ENCODE measurements at places on chromosomes 13 and 19.

- DNase-seq, result no peak
Observed at GRCh38 chr19:6392221-6393073, 517 bp downstream of the GTF2F1 start.

GRCh38 chr13:112606109-112607001 lies 18.4 kb upstream of the TUBGCP3 start:
- DNase-seq, result peak; percentile 93

- DNase-seq, result peak; percentile 37
Observed at GRCh38 chr19:58409010-58409790, 751 bp downstream of the ZNF584 start.

DNA sequence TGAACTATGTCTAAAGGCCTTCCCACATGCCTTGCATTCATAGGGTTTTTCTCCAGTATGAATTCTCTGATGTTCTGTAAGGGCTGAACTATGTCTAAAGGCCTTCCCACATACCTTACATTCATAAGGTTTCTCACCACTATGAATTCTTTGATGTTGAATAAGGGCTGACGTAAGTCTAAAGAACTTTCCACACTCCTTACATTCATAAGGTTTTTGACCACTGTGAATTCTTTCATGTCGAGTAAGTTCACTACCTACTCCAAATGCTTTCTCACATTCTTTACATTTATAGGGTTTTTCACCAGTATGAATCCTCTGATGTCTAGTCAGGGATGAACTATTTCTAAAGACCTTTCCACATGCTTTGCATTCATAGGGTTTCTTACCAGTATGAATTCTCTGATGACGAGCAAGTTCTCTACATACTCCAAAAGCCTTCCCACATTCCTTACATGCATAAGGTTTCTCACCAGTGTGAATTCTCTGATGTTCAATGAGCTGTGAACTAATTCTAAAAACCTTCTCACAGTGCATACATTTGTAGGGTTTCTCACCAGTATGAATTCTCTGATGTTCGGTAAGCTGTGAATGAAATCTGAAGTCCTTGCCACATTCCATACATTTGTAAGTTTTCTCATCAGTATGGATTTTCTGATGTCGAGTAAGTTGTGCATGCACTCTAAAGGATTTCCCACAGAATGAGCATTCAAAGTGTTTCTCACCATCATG lies 19.1 kb upstream of the ZNF260 start:
- DNase-seq, result no peak

GRCh38 chr13:99226513-99226912 lies 25.9 kb downstream of the UBAC2 start:
- DNase-seq, result no peak

DNA sequence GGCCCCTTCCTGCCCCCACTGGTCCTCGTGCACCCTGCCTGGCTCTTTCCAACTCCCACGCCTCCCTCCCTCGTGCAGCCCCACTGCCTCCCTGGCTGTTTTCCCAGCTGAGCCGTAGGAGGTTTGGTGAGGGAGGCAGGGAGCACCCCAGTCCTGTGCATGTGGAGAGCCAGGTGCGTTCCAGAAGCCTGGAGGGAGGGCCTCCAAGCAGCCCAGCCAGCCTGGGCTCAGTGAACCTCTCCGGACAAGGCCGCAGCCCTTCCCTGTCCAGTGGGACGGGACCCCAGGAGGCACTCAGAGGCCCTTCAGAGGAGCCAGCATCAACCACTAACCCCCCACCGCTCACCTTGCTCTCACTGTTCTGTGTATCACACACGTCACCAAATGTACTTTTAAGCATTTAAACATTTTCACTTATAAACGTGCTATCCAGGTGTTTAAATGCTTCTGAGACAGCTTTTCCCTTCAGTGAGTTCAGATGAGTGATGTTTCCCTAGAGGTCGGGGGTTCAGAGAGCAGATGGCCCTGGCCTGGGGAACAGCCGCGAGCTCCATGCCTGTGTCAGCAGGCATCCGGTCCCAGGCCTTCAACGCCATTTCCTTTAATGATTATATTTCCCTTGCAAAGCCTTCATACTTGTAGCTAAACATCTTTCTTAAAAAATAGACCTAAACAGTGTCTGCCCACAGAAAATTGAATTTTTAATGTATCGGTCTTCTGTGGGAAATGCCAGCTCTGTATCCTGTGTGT lies 122.6 kb downstream of the ATP11A start:
- DNase-seq, result no peak

DNA sequence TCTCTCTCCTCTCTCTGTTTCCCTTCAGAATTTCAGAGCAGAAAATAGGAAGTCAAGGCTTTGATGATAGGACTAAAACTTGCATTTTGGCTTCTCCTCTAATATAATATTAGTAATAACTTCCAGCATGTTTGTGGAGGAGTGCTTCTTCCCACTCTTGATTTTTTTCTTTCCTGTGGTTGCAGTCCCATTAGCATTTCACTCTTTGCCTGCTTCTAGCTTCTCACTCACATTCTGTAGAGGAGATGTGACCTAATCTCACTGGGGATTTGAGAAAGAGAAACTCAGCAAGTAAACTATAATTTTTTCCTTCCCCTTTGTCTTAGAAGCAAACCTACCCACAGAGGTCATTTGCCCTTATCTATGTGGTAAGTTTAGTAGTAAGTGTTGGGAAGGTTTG lies 169.4 kb upstream of the HTR2A start:
- DNase-seq, result no peak

- DNase-seq, result no peak
Observed at GRCh38 chr19:17404621-17405249, 695 bp downstream of the BST2 start.

GRCh38 chr13:39185326-39185725 lies 147.1 kb downstream of the NHLRC3 start:
- DNase-seq, result no peak

GRCh38 chr19:38712161-38712748 lies 32.0 kb downstream of the CAPN12 start:
- DNase-seq, result no peak

DNA sequence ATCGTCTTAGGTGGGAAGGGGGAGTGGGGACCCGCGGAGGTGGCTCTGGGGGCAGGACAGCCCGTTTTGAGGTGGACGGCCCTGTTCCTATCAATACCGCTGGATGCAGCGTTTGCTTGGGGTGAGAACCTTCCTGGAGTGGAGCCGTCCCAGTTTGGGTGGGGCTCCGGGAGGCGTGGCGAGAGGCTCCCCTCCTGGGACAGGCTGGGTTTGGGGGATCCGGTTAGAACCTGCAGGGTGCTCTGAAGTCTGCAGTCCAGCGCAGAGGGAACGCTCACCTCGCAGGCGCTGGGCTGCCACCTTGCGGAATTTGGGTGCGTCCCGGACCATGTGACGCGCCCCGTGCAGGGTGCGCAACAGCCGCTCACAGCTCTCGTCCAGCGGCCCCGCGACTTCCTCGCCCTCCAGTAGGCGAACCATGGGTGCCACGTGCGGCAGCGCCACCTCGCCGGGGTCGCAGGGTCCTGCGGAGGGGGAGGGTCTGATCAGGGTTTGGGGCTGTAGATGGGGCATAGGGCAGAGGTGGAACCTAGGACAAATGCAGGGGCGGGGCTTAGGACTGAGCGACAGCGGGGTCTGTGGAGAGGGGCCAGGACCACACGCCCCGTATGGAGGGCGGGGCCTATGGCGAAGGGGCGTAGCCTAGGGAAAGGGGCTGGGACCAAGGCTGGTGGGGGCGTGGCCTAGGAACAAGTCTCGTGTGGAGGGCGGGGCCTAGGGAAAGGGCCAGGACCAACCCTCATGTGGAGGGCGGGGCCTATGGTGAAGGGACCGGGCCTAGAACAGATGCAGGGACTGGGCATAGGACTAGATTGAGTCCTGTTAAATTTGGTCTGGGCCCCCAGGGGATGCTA lies 13.8 kb downstream of the SH2D3A start:
- DNase-seq, result peak; percentile 80

DNA sequence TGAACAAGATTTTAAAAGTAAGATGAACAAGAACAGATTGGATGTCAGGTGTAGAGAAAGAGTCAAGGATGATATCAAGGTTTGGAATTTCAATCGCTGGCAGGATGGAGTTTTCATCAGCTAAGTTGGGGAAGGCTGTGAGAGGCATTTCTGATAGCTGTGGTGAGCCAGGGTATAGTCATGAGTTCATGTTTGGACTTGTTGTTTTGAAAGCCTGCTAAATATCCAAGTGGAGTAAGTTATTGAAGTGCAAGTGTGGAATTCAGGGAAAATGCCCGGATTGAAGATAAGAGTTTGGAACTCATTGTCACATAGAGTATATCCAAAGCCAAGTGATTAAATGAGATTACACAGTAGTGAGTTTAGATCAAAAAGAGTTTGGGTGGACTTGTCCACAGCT lies 11.0 kb upstream of the EPSTI1 start:
- no peak for DNase-seq

- DNase-seq, result no peak
Observed at GRCh38 chr13:41962994-41963393, 2.1 kb upstream of the VWA8 start.

GRCh38 chr13:50319635-50320255 lies 304.5 kb downstream of the KCNRG start:
- DNase-seq, result no peak

DNA sequence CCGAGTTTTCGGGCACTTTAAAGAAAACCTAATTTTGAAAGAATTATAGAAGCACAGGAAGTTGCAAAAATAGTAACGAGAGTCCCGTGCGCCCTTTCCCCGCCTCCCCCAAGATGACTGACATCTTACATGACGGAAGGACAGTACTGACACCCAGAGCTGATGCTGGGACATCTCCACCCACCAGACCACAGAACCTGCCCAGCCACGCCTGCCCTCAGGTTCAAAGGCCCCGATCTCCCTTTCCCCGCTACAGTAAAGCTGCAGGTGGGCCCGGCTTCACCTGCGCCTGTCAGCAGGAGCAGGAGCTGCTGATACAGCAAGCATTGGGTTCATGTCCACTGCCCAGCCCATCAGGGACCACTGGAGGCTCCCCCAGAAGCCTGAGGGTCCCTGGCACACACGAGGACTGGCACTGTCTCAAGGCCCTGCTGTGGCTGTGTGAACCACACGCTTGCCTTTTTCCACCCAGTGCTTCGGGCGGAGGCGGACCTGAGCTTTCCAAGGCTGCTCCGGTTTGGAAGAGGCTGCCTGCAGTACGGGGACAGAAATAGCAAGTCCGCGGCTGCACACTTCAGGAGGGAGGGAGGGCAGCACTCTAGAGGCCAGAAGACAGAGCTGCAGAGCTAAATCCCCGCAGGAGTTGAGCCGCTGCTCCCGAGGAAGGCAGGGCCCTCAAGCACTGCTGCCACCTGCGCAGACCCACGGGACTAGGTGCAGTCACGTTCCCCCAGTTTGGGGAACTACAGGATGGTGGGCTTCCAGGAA lies 8.7 kb downstream of the MAP2K2 start:
- DNase-seq, result peak; percentile 64

DNA sequence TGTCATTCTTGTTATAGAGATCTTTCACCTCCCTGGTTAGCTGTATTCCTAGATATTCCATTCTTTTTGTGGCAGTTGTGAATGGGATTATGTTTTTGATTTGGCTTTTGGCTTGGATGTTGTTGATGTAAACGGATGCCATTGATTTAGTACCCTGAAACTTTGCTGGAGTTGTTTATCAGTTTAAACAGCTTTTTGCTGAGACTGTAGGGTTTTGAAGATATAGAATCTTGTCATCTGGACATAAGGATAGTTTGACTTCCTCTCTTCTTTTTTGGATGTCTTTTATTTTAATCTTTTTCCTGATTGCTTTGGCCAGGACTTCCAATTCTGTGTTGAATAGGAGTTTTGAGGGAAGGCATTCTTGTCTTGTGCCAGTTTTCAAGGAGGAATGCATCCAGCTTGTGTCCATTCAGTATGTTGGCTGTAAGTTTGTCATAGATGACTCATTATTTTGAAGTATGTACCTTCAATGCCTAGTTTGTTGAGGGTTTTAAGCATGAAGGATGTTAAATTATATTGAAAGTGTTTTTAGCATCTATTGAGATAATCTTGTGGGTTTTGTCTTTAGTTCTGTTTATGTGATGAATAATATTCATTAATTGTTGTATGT lies 16.8 kb downstream of the ZNF431 start:
- no peak for DNase-seq

DNA sequence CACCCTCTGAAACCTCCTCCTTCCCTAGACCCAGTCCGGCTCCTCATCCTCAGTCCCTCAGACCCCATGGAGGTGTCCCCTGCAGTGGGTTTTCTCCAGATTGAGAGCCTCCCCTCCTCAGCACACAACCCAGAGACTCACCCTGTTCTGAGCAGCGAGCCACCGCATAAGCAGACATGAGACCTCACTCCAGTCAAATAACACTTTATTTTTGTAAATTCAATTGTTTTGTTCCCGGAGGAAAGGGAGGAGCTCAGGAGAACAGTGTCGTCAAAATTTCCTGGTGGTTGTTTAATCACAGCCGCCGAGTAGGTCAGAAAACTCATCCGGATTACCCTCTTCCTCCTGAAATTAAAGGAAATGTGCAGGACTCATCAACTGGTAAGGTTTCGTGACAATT lies 57.5 kb downstream of the ERICH4 start:
- DNase-seq, result no peak

Data from activated CD4-positive, CD25-positive, alpha-beta regulatory T cell treated with anti-CD3 and anti-CD28 coated beads, Interleukin-2, amount 50 U/mL, for 72 hours (primary cell).